ENCODE measurements at places on chromosomes 6 and 20. TPM values are rescaled to one million over a fixed set of nuclear protein-coding genes. Genes with fewer than 3 reads are reported as not detected.
A peak's percentile ranks its signal among the peaks of the same experiment; 100 is the strongest.

DNA sequence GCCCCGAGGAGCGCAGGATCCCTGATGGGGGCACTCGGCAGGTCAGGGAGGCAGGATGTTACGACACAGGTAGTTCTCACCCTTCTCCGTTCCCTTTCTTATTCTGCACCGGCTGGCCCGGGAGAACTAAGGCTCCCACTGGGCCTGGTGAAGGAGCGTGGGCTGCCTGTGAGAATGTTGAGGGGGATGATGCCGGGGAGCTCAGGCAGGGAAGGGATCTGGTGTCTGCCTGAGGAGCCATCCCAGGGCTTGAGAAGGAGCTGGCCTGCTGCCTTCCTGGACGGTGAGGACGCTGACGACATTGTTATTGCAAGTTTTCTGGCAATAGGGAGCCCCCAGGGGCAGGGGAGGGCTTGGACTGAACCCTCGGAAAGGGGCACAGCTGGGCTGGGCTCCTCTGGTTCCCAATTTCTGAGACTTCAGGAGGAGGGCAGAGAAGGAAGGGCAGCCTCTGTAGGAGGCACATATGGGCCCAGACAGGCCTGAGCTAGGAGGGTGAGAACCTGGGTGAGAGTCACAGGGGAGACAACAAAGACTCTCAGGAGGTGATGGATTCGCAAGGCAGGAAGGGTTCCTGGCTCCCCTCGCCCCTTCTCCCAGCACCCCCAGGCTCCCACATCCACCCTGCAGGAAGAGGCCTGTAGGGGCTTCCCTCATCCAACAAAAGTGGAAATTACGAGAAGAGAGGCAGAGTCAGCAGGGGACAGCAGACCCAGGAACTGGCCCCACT, 32.8 kb downstream of the CYP21A2 start:
- DNase-seq: no peak

- DNase-seq: no peak
These were observed 70.8 kb downstream of the YTHDF1 start for GRCh38 chr20:63145156-63145555.

DNA sequence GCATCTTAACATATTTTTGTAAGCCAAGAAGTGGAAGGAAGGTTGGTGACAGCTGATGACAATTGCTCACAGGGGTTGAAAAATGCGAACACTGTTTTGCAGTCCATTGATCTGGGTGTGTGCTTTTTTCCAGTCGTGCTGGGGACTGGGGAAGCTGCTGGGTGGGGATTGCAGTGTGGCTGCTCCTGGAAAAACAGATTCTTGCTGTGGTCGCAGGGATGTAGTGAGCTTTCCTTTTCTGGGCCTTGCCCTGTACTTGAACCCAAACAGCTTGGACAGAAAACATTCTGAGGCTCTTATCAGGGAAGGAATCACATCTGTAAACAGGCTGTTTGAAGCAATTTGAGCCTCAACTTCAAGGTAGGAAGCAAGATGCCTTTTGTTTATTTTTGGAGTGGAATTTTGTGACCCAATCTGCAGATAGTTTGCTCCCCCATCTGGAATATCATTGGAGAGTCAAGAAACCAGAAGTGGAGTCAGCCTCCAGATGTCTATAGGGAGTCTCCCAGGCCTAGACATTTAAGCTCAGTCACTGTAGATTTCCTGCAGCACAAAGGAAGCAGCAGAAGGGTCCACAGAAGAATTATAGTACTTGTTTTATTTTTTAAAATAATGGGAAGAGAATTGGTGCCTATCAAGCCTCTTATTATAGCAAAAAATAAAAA, 279.2 kb upstream of the FERMT1 start:
- DNase-seq: no peak

KIFC1 gene
- 54.7 TPM for total RNA-seq

DNA sequence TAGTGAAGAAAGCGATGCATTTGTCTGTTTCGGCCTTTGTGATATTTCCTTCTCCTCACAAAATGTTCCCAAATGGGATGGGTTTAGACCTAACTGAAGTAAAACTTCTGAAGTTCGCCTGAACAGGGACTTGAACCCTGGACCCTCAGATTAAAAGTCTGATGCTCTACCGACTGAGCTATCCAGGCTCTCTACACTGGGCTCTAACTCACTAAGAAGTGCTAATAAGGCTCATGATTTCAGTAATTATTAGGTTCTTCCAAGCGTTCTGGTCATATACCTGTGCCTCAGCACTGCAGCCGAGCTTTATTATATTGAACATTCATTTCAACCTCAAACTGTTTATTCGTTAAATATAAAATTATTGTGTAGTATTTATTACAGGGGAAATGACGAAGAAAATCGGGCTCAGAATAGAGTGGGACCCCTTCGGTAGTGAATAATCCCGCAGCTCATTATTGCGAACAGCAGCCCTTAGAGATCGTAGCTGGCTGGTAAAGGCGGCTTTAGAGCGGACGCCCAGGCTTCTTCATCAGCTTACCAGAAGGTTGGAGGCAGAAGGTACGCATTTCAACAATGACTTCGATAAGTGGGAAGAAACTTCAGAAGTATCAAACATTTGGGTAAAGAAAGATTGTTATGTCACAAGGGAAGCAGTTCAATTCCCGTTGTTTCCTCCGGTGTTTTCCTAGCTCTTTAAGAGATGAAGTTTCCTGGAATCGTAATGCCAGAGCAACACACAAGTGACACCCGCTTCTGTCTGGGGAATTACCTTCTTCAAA, 119.0 kb upstream of the ZNF184 start:
- no peak for DNase-seq

- no peak for DNase-seq
These were observed 42.5 kb downstream of the PIGU start for GRCh38 chr20:34634392-34634791.

GRCh38 chr6:139759086-139759485, 384.6 kb upstream of the CITED2 start:
- no peak for DNase-seq

DNA sequence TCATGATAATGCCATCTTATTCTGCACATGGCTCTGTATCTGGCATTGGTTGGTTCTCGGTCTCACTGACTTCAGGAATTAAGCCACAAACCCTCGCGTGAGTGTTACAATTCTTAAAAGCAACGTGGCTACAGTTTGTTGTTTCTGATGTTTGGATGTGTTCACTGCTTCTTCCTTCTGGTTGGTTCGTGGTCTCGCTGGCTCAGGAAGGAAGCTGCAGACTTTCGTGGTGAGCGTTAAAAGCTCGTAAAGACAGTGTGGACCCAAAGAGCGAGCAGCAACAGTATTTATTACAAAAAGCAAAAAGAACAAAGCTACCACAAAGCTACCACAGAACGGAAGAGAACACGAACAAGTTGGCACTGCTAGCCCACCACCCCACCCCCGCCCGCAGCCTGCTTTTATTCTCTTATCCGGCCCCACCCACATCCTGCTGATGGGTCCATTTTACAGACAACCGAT, 51.1 kb downstream of the MYLIP start:
- DNase-seq: peak; percentile 63

DNA sequence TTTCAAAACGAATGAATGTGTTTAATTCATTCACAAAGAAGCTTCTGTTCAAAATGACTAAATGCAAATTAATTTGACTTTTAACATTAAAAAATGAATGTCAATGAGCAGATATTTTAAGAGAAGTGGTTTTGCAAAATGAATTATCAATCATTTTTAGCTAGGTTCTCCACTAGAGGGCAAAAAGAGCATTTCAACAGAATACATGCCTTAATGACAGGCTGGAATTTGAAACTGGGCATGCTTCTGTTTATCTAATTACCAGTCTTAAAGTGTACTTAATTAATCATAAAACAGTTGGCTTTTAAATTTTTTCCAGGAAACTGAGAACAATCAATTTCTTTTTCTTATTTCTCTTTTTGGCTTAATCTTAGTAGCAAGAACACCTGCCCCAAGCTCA, 63.8 kb upstream of the TINAG start:
- no peak for DNase-seq

DNA sequence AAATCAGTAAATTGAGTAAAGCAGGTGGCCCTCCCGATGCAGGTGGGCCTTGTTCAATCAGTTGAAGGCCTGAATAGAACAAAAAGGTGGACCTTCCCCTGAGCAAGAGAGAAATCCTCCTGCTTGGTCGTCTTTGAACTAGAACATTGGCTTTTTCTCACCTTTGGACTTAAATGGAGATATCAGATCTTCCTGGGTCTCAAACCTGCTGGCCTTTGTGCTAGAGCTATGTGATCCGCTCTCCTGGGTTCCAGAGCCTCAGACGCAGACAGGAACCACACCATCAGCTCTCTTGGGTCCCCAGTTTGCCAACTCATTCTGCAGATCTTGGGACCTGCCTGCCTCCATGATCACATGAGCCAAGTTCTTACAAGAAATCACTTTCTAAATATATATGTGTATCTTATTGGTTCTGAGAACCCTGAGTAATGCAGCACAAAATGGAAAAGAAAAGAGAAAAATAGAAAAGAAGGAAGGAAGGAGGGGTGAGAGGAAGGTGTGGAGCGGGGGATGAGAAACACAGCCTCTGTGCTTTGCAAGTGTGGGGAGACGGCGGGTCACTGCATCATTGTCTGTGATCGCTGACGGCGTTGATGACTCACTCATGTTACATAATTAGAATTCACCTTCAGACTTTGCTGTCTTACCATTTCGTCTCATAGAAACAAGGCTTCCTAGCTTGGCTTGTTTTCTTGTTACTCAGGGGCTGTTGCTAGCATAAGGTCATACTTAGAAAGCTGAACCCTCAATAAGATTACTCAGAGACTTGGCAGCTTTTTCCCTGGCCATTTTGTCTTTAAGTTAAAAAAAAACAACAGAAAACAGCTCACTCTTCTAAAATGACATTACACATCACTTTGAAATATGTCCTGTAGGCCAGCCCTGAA, 85.7 kb upstream of the NEDD9 start:
- DNase-seq: peak; percentile 63

GRCh38 chr6:291204-291696, 1.0 kb upstream of the DUSP22 start:
- no peak for DNase-seq

DNA sequence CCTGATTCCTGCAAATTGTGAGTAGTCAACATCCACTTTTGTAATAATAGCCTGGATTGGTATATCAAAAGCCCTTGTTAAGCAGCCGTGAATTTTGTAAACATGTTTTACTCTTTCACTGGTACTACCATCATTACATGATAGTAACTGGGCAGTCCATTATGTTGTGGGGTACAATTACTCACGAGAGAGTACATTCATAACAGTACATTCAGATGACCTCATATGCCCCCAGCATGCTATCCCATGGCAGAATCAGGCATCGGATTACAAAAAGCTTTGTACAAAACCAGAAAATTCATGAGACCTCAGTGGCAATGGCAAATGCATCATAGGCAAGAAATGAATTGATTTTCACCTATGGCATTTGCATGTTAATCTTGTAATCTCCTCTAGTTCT, 166.2 kb downstream of the EPM2A start:
- DNase-seq: no peak

- DNase-seq: no peak
These were observed 10.1 kb downstream of the DDR1 start for GRCh38 chr6:30894381-30894780.

CSTF1 gene
- 60.9 TPM for total RNA-seq

DNA sequence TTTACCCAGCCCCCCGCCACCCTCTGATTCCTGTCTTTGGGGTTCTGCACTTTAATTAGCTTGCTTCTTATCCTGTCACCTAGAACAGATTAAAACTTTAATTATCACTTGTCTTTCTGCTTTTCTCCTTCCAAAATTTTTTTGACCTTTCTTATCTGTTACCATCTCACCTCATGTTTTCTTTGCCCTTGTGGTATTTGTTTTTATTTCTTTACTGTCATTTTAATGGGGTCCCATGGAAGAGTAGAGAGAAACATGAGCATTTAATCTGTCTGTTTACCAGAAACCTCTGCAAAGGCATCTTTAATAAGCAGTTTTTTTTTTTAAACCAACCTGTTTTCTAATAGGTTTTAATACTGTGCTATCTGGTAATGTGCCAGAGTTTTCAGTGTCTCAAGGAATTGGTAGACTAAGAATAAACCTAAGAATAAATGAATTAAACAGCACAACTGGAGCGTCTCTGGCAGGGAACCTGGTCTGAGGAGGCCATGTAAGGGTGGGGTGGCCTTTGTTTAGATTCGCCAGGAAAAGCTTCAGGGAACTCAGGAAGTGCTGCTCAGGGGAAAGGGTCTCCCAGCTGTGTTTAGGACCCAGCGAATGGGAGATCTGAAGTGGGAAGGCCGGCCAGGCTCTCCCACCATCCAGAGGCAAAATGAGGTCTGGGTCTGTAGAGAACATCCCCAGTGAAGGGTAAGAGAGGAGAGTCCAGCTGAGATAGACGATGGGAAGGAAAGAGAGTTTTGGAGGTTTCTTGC, 69.8 kb downstream of the ARID1B start:
- no peak for DNase-seq

NOTCH4 gene
- total RNA-seq: 0.73 TPM

LY6G5B gene
- 29.5 TPM for total RNA-seq

WFDC12 gene
- not detected for total RNA-seq

GRCh38 chr6:136752554-136752953, 39.7 kb downstream of the MAP3K5 start:
- DNase-seq: no peak

BMP5 gene
- not detected for total RNA-seq

PPP1R14C gene
- total RNA-seq: not detected

- peak; percentile 31 for DNase-seq
These were observed 625.4 kb downstream of the QKI start for GRCh38 chr6:164039954-164040375.

- DNase-seq: no peak
These were observed 263.7 kb downstream of the BMP2 start for GRCh38 chr20:7031222-7031621.

DNA sequence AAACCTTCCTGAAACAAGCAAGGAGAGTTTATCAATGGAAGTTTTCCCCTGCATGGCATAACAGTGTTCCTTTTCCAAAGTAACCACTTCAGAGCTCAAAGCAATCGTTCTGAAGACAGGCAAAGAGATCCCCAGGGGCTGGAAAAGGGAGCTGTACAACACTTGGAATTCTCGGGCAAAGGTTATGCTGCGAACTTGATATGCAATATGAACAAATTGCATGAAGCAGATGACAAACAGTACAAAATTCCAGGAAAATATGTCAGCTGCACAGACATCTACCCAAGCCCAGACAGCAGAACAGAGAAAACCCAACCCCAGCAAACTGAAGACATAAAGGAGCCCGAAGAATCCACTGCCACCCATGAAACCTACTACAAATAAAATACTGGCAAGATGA, 18.4 kb downstream of the POPDC3 start:
- no peak for DNase-seq

SASH1 gene
- total RNA-seq: 1.4 TPM
